ENCODE measurements at places on chromosomes 6 and 20.

DNA sequence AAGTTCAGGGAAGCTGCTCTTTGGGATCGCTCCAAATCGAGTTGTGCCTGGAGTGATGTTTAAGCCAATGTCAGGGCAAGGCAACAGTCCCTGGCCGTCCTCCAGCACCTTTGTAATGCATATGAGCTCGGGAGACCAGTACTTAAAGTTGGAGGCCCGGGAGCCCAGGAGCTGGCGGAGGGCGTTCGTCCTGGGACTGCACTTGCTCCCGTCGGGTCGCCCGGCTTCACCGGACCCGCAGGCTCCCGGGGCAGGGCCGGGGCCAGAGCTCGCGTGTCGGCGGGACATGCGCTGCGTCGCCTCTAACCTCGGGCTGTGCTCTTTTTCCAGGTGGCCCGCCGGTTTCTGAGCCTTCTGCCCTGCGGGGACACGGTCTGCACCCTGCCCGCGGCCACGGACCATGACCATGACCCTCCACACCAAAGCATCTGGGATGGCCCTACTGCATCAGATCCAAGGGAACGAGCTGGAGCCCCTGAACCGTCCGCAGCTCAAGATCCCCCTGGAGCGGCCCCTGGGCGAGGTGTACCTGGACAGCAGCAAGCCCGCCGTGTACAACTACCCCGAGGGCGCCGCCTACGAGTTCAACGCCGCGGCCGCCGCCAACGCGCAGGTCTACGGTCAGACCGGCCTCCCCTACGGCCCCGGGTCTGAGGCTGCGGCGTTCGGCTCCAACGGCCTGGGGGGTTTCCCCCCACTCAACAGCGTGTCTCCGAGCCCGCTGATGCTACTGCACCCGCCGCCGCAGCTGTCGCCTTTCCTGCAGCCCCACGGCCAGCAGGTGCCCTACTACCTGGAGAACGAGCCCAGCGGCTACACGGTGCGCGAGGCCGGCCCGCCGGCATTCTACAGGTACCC, at the start of gene ESR1:
Gene ESR1 (plus strand): TSS at position 170 of the 858 bp plus-strand sequence. CDS start 231 bp downstream, at position 401.
- DNase-seq, result no peak

DNA sequence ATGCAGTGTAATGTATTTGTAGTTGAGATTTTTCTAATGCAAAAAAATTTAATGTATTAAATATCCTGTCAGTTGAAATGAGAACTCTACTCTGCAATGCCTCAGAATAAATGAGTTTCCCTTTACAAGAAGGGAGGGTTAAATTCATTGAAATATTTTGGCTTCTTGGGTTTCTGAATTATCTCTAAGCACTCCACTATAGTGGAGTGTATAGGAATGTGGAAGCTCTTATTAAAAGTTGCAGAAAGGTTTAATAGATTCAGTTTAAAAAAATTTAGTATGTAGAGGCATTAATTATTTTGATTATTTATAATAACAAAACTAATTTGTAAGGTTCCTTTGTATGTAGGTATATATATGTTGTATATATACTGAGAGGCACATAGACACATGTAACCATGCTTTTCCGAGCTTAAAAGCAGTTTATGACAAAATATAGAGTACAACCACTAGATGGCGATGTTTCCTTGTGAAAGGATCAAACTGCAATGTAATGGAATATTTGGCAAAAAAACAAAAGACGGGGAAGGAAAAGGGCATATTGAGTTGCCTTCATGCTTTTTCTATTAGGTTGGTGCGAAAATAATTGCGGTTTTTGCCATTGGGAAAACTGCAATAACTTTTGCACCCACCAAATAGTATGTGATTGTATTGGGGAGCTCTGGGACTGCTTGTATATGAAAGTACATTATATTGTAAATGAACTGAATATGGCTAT, 144.2 kb downstream of the MYO6 start:
- no peak for DNase-seq

DNA sequence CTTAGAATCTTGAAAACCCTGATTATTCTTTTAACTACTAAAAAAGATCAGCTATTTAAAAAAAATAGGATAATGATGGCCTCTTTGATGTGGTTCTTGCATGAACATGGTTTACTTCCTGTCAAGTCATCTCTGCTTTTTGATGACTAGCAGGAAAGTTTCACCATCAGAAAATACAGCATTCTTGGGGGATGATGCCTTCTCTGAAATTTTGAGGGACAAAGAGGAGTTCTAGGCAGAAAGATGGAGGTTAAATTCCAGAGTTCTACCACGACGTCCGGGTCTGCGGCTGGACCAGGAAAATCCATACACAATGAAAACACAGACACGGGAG, 130.4 kb downstream of the OLIG3 start:
- no peak for DNase-seq

DNA sequence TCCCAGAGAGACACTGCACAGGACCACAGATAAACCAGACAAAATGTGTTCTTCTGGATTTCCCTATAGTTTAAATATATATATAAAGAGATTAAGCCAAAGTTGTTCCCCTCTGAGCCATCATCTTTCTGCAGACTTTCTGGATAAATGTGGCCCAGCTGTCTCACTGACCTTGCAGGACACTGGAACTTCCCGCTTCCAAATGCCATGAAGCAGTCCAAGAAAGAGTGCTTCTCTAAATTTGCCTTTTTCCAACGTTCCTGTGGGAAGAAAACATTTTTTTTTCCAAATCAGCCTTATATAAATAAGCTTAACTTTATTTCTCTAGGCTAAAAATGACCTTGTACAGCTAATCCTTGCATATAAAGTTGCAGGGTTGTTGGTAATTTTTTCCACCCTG, 65.7 kb downstream of the CYP39A1 start:
- no peak for DNase-seq

DNA sequence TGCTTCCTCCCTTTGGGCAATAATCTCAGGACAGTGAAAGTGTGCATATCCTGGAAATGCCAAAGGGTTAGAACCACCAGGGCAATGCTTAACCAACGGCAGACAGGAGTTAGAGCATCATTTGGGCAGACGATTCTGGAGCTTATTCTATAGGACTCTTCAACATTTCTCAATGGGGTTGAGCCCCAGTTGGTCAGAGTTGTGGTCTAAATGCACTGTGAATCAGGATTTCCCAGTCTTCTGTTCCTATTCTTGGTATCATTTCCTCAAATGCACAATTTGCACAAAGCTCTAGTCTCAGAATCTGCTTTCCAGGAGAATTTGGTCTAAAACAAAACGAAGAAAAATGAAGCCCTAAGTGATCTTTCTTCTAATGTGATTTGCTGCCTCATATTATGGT, 389.6 kb upstream of the JAG1 start:
- no peak for DNase-seq

GRCh38 chr6:148818939-148819575, 72.2 kb downstream of the UST start:
- no peak for DNase-seq

GRCh38 chr6:120274547-120274946, 925.0 kb upstream of the MAN1A1 start:
- no peak for DNase-seq

GRCh38 chr6:122412001-122412400, 12.5 kb downstream of the HSF2 start:
- DNase-seq, result no peak

DNA sequence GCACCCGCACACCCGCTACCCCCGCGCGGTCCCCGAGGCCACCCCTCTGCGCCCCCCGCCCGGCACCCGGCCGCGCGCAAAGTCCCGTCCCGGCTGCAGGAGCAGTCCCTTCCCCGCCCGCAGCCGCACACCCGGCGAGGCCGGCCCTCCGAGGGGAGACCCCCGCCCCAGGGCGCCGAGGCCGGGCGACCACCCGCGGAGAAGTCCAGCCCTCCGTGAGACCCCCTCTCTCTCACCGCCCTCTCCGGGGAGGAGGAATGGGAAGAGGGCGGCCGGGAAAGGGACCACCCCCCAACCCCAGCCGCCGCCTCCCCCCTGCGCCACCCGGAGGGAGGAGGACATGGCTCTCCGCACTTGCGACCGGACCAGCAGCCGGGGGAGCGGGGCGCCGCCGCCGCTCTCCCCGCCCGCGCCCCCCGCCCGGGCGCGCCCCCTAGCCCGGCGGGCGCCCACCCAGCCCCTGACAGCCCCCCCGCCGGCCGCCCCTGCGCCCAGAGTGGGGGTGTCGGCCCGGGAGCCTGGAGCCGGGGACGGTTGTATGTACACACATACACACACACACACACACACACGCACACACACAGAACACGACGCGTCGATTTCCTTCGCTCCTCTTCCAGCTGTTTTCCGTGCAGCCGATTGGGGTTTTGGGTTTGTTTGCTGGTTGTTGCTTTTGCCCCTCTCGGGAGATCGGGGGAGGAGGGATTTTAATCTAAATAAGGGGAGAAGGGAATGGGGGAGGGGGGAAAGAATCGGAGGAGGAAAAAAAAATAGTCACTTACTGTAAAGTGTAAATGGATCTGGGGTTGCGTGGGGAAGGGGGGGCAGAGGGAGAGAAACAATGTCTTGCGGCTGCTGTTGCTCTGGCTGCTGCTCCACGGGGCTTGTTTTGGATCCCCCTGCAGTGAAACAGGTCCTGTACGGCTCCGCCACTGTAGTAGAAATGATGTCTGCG, at the start of gene ATXN1:
Gene ATXN1 (minus strand): TSS at position 945 of the 955 bp plus-strand sequence.
- DNase-seq, result no peak

DNA sequence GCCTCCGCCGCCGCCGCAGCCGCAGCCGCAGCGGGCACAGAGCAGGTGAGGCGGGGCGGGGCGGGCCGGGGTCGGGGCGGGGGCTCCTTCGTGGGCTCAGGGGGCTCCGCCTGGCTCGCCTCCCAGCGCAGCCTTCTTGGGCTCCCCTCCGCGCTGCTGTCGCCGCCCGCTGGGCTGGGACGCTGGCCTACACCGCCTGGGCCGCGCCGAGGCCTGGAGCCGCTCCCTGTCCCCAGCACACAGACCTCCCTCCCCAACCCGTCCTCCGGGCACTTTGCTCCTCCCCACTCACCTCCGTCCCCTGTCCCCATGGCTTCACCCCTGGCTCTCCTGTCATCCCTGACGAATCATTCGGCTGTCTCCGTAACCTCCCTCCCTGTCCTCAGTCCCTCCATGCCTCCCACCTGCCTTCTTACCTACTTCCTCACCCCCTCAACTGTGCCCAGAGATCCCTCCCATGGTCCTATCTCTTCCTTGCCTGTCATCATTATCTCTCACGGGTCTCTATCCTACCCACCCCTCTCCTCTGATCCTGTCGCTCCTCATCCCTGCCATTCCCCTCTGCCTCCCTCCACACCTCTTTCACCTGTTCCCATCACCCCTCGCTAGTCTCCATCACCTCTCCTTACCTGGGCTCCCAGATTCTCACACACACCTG, 512 bp downstream of the TTBK1 start:
- DNase-seq, result no peak

DNA sequence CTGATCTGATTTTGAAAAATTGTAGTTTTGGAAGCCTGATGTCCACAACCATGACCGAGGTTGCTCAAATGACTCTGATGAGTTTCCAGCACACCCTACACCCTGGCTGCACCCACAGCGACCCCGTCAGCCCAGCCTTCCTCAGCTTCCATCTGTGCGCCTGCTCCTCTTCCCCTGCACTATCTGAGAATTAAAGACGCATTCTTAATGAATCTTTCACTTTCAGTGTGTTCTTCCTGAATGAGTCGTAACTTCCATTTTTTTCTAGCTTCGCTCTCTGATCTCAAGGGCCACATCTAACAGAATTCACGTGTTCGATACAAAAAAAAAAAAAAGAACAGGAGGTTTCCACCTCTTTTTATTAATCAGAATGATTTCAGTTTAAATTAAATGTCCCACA, 21.3 kb upstream of the RREB1 start:
- no peak for DNase-seq

GRCh38 chr20:63814891-63815614, 16.0 kb downstream of the ZBTB46 start:
- DNase-seq, result no peak

GRCh38 chr6:119170447-119171087, 92.1 kb upstream of the FAM184A start:
- no peak for DNase-seq

- DNase-seq, result no peak
Measured at GRCh38 chr6:168616816-168617765, 176.1 kb downstream of the SMOC2 start.

- no peak for DNase-seq
Measured at GRCh38 chr6:75213112-75213511, 7.3 kb upstream of the COL12A1 start.

- DNase-seq, result no peak
Measured at GRCh38 chr6:119517428-119517827, 167.9 kb upstream of the MAN1A1 start.

DNA sequence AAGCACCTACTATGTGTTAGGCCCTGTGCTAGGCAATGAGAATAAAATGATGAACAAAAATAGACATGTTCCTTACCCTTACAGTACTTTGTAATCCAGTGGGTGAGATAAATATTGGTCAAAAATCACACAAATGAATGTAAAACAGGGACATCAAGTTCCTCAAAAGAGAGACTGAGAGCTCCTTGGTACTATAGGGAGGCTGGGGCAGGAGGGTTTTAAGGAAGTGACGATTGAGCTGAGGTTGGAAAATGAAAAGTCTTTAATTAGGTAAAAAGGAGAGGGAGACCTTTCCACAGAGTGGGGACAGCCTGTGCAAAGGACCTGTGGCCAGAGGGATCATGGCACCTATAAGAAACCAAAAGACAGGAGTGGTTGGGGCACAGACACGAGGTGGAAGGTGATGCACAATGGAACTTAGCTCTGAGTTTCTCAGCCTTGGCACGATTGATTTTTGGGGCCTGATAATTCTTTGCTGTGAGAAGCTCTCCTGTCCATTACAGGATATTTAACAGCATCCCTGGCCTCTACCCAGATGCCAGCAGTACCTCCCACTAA, 140.3 kb downstream of the CEP57L1 start:
- DNase-seq, result no peak

DNA sequence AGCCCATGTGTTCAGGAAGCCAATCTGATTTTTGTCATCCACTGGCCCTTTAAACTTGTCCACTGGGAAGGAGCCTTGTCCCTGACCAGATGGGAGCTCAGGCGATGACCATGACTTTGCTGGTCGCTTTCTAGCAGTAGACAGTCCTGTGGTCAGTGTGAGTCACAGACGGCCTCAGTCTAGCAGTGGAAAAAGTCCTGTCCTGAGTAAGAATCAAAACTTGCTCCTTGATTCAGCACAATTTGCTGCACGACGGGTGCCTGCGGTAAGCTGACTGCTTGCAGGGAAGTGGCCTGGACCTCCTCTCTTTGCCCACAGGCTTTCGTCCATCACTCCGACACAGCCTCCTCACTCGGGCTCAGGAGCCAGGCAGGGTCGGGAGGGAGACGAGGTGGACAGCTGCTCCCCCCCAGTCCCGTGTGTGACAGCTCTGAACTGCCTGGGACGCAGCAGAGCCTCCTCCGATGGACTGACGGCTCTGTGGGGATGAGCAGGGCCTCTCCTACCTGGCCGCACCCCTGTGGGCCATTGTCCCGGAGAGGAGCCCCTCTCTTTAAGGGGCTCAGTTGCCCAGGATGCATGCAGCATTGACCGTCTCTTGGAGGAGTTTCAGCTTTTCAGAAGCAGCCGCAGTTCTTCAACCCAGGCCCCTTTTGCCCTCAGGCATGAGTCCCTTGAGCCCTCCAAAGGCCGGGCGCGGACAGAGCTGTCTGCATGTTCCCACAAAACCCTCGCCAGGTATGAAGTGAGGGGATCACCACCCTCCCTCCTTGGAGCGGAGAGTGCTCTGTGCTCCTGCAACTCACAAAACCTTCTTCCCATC, 209.2 kb downstream of the ANKRD60 start:
- no peak for DNase-seq

GRCh38 chr20:17898548-17898994, 70.0 kb downstream of the SNX5 start:
- DNase-seq, result no peak
